ENCODE measurements at places on chromosomes 12 and 14. TPM values are rescaled to one million over a fixed set of nuclear protein-coding genes. Genes with fewer than 3 reads are reported as not detected.

- no peak for DNase-seq
These were observed 7.8 kb downstream of the AMN start for GRCh38 chr14:102930138-102930752.

GRCh38 chr12:79547735-79548609 lies 142.8 kb downstream of the PAWR start:
- DNase-seq = no peak

GRCh38 chr12:18323159-18323558 lies 61.8 kb downstream of the PIK3C2G start:
- peak; percentile 21 for DNase-seq

The IL31 gene
- not detected for total RNA-seq

The ENDOU gene
- total RNA-seq = not detected

The ARF3 gene
- total RNA-seq = 142 TPM
